ENCODE measurements at places on chromosomes 13 and 19. TPM values are rescaled to one million over a fixed set of nuclear protein-coding genes. Genes with fewer than 3 reads are reported as not detected.
A peak's percentile ranks its signal among the peaks of the same experiment; 100 is the strongest.

The LRRC63 gene
- total RNA-seq, result 0.61 TPM

- H3K27ac ChIP-seq, result no peak overlapping the region
- H3K27me3 ChIP-seq, result no peaks in the 10 kb centered on the region
- H3K36me3 ChIP-seq, result no peaks in the 10 kb centered on the region
- no peak overlapping the region for H3K4me3 ChIP-seq
- DNase-seq, result no peak
Observed at GRCh38 chr13:89382981-89383380, 1711.8 kb downstream of the SLITRK5 start.

The ADPRHL1 gene
- 2.3 TPM for total RNA-seq

The KLF5 gene
- 2.1 TPM for total RNA-seq

GRCh38 chr13:110319774-110320509, 12.9 kb downstream of the COL4A2 start:
- H3K27ac ChIP-seq, result peak overlapping the region; percentile 32
- no peaks in the 10 kb centered on the region for H3K27me3 ChIP-seq
- peaks cover 21% of the 10 kb centered on the region for H3K36me3 ChIP-seq
- no peak overlapping the region for H3K4me3 ChIP-seq
- no peaks in the 10 kb centered on the region for H3K4me1 ChIP-seq

GRCh38 chr19:48455908-48456562, 661 bp downstream of the KCNJ14 start:
- H3K27me3 ChIP-seq, result no peaks in the 10 kb centered on the region
- H3K4me1 ChIP-seq, result no peaks in the 10 kb centered on the region
- no peak overlapping the region for H3K4me3 ChIP-seq
- H3K27ac ChIP-seq, result no peak overlapping the region
- DNase-seq, result no peak
- peaks cover 74% of the 10 kb centered on the region for H3K36me3 ChIP-seq

DNA sequence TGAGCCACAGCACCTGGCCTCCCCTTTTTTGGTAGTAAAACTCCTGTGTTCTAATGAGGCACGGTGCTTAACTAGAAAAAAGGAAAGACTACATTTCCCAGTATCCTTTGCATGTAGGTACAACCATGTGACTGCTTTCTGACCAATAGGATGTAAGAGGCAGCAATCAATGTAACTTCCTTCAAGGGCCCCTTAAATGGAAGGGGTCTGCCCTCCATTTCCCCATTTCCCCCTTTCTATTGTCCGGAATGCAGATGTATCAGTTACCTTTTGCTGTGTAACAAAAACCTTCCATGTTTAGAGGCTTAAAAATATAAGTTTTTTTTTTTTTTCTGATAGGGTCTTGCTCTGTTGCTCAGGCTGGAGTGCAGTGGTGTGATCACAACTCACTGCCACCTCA, 2.2 kb downstream of the GPR32 start:
- no peak overlapping the region for H3K27ac ChIP-seq
- no peak for DNase-seq
- no peaks in the 10 kb centered on the region for H3K36me3 ChIP-seq
- no peak overlapping the region for H3K4me3 ChIP-seq
- peaks cover 13% of the 10 kb centered on the region for H3K27me3 ChIP-seq

The CYP2F1 gene
- total RNA-seq, result not detected

DNA sequence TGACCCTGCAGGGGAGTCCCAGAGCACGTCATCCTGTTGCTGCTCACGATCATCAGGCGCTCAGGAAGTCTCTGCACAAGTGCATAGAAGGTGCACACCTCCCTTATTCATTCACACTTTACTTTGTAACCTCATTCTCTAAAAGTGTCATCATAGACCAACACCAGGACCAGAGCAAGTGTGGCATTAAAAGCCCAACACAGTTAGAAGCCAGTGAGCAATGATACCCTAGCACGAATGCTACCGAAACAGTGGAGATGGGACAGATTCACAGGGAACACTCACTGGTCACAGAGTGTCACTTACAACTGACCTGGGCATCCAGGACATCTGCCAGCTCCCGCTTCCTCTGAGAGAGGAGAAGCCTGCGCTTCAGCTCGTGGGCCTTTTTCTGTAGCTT, 17.0 kb downstream of the HAUS8 start:
- DNase-seq, result no peak
- no peaks in the 10 kb centered on the region for H3K4me1 ChIP-seq
- H3K27me3 ChIP-seq, result no peaks in the 10 kb centered on the region
- H3K36me3 ChIP-seq, result peaks cover 91% of the 10 kb centered on the region

The LGALS14 gene
- total RNA-seq, result not detected

- no peak overlapping the region for H3K4me3 ChIP-seq
- no peak for DNase-seq
- no peaks in the 10 kb centered on the region for H3K27me3 ChIP-seq
- H3K27ac ChIP-seq, result no peak overlapping the region
Observed at GRCh38 chr13:40546047-40546446, 120.4 kb downstream of the FOXO1 start.

DNA sequence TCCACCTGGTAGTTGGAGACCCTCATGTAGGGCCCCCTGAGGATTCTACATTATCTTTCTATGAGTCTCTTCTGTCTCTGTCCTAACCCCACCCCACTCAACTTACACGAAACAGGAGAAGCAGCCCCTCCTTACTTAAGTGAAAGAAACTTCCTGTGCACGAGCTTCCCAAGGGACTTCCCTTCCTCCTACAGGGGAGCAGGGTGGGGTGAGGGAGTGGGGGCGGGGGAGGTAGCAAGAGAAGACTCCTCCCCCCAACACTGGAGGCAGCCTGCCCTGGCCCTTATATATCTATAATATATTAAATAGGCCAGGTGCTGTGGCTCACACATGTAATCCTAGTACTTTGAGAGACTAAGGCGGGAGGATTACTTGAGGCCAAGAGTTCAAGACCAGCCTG, 5.5 kb upstream of the PDE4C start:
- no peak overlapping the region for H3K4me3 ChIP-seq
- DNase-seq, result no peak
- H3K27me3 ChIP-seq, result peaks cover 54% of the 10 kb centered on the region

DNA sequence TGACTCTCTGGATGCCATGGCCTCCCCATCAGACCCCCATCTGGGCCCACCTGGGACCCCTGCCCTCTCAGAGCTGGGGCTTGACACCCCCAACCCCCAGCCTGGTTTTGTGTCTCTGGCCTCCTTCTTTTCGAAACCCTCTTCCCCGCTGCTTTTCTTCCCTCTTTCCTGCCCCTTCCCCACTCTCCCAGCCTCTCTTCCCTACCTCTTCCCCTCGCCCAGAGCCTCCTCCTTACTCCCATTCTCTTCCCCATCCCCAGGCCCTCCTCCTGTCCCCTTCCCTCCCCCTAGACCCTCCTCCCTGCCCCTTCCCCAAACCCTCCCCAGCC, 2.1 kb downstream of the TNFSF9 start:
- peaks cover 5% of the 10 kb centered on the region for H3K27me3 ChIP-seq
- peaks cover 58% of the 10 kb centered on the region for H3K4me1 ChIP-seq
- no peak overlapping the region for H3K4me3 ChIP-seq
- no peak for DNase-seq
- H3K36me3 ChIP-seq, result no peaks in the 10 kb centered on the region
- no peak overlapping the region for H3K27ac ChIP-seq

GRCh38 chr19:46291829-46292228, 5.0 kb upstream of the HIF3A start:
- no peak for DNase-seq
- no peak overlapping the region for H3K27ac ChIP-seq
- no peak overlapping the region for H3K4me3 ChIP-seq
- peaks cover 4% of the 10 kb centered on the region for H3K4me1 ChIP-seq
- no peaks in the 10 kb centered on the region for H3K36me3 ChIP-seq

The ZNF180 gene
- 15.9 TPM for total RNA-seq

GRCh38 chr13:25574437-25575411, 202.9 kb downstream of the ATP8A2 start:
- no peak overlapping the region for H3K4me3 ChIP-seq
- no peak for DNase-seq
- no peaks in the 10 kb centered on the region for H3K27me3 ChIP-seq
- no peaks in the 10 kb centered on the region for H3K36me3 ChIP-seq

- H3K36me3 ChIP-seq, result no peaks in the 10 kb centered on the region
- no peaks in the 10 kb centered on the region for H3K4me1 ChIP-seq
- H3K4me3 ChIP-seq, result no peak overlapping the region
- no peaks in the 10 kb centered on the region for H3K27me3 ChIP-seq
- no peak overlapping the region for H3K27ac ChIP-seq
Observed at GRCh38 chr13:31431722-31432137, 232.0 kb downstream of the B3GLCT start.

GRCh38 chr13:49298903-49299605, 51.3 kb downstream of the CDADC1 start:
- DNase-seq, result no peak
- H3K4me3 ChIP-seq, result no peak overlapping the region
- H3K4me1 ChIP-seq, result peaks cover 26% of the 10 kb centered on the region

DNA sequence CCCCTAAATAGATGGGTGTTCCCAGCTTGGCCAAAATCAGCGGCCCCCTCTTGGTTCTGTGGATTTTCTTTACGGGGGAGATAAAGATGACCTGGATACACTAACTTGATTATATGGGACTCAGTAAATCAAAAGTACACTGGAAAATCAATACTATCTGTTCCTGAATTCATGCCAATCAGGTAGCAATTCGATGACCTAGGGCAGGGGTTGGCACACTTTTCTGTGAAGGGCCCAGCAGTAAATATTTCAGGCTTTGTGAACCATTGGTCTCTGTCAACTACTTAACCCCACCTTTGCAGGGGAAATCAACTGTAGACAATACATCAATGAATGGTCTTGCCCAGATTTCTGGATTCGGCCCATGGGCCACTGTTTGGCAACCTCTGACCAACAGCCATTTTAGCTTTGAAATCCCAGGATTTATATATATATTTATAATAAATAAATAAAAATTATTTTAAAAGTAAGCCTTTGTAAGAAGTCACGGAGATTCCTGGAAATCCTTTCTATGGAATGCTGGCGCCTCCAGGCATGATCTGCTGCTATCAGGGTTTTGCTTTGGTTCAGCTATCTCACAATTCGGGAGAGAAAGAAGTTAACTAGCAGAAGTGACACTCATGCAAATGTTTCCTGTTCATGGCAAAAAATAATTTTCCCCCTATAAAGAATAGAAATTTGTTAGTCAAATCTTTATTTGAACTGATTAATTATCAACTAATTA, 32.8 kb downstream of the SLC15A1 start:
- DNase-seq, result no peak
- no peak overlapping the region for H3K27ac ChIP-seq
- no peaks in the 10 kb centered on the region for H3K36me3 ChIP-seq
- H3K4me1 ChIP-seq, result no peaks in the 10 kb centered on the region
- no peaks in the 10 kb centered on the region for H3K27me3 ChIP-seq
- no peak overlapping the region for H3K4me3 ChIP-seq

DNA sequence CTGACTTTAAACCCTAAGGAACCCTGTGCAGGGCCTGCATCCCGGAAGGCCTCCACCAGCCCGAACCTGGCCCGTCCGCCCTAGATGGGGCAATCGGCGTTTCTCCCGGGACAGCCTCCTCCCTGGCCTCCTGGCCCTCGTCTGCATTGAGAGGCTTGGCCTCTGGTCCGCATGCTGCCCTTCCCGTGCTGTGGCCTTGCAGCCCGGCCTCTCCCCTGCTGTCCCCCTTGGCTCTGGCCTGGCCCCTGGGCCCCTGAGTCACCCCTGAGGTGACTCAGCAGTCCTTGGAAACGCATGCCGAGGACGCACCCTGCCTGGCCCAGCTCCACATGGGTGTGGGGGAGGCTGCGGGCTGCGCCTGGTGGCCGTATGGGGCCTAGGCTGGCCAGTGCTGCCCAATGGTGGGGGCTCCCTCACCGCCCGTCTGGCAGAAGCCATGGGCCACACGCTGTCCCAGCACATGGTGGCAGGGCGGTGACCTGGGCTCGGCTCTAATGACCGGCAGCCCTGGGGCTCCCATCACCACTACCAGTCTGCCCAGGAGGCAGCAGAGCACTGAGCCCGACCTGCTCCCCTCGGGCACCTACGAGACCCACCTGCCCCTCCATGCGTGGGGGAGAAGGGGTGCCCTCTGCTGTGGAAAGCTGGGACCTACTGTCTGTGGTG, 25.7 kb downstream of the SH3GL1 start:
- peaks cover 100% of the 10 kb centered on the region for H3K4me1 ChIP-seq
- no peak for DNase-seq
- no peaks in the 10 kb centered on the region for H3K27me3 ChIP-seq
- peak overlapping the region; percentile 78 for H3K27ac ChIP-seq
- H3K36me3 ChIP-seq, result no peaks in the 10 kb centered on the region
- H3K4me3 ChIP-seq, result no peak overlapping the region

DNA sequence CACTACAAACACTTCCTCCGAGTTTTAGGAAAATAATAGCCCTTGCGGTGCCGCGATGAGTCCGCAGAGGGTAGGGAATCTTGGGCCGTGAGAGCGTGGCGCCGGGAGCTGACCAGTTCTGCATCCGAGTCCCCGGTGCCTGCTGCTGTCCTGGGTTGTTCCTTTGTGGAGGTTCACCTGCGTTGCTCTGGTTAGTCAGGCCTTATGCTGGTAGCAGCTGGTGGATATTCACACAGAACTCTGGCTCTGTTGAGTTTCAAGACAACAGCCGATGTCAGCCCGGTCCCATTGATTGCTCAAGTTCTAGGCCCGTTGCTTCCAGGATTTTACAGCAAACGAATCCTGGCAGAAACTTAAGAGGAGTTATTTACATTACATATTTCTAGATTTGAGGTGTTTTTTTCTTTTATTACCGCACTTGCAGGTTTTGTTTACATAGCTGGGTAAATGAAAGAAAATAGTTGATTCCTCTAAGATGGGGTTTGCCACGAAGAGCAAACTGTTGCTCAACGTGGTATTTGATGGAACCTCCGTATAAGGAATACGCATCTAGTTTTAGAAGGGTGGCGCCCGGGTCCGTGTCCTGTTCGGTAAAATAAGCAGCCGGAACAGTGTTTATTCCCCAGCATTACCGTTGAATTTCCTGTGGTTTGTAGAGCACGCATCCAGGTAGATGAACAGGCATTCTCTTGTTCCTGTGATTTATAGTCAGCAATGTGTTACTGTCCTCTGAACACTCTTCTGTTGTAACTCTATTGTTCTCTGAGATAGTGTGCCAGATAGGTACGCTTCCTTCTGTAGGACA, 1.3 kb downstream of the CLDN10 start:
- peaks cover 40% of the 10 kb centered on the region for H3K27me3 ChIP-seq
- no peak overlapping the region for H3K27ac ChIP-seq
- no peaks in the 10 kb centered on the region for H3K36me3 ChIP-seq
- H3K4me1 ChIP-seq, result peaks cover 5% of the 10 kb centered on the region
- no peak overlapping the region for H3K4me3 ChIP-seq
- DNase-seq, result no peak

The KIR2DL1 gene
- total RNA-seq, result 0.51 TPM

GRCh38 chr19:45826934-45827333, 11.8 kb upstream of the RSPH6A start:
- H3K4me3 ChIP-seq, result no peak overlapping the region
- no peaks in the 10 kb centered on the region for H3K4me1 ChIP-seq

The MRPS31 gene
- total RNA-seq, result 27.6 TPM

DNA sequence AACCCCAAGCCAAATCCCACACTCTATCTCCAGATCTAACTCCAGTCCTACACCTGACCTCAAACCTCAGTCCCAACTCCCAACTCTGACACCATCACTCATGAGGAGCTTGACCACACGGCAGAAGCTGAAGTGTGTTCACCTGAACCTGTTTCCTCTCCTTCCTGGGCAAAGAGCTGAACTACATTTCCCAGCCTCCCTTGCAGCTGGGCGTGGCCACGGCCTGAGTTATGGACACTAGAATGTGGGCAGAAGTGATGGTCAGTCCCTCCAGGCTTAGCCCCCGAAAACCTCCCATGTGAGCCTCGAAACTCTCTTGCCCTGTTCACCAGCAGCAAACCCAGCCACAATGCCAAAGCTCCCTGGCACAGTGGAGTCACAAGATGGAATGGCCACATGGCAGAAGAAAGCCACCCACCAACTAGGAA, 19.5 kb upstream of the MEIS3 start:
- no peak for DNase-seq
- H3K4me1 ChIP-seq, result no peaks in the 10 kb centered on the region
- H3K27ac ChIP-seq, result no peak overlapping the region

The NCAN gene
- not detected for total RNA-seq

Data from spleen (tissue), 13 donors.